Gastroesophageal sphincter (tissue), 4 donors: ENCODE measurements at places on chromosomes 2 and 18. TPM values are rescaled to one million over a fixed set of nuclear protein-coding genes. Genes with fewer than 3 reads are reported as not detected.

- no peak for ATAC-seq
Observed at GRCh38 chr18:36386150-36386920, 88.8 kb downstream of the FHOD3 start.

CCDC74A gene
- total RNA-seq: 4.4 TPM

- ATAC-seq: no peak
Observed at GRCh38 chr2:234029150-234029733, 21.3 kb upstream of the SPP2 start.

DNA sequence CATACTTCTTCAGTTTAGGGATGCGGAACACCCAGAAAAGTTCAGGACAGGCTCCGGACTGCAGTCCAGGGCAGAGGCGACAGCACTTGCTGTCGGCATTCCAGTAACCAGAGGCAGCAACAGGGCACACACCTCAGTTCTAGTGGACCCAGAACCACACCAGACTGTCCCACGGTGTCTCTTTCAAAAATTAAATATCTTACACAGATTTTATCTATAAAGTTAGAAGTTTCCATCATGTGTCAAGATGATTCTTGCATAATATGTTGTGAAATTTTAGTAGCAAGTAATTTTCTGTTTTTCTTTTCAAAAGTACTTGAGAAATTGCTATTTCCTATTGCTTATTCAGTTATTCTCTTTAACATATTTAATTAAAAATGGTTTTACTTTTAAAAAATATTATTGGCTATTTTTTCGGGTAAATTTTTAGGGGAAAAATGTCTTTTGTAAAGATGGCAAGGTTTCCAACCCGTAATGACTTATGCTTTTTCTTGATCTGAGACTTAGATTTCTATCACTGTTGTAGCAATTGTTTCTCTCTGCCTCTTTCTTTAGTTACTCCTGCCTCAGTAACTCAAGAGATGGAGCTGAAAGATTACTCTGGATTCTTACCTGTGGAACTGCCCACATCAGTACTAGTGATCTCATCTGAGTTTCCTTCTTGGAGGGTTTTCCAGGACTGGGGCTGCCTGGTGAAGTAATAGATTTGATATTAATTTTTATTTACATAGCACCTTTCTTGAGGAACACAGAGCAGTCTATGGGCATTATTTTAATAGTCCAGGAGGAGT is 182.7 kb downstream of the LTBP1 start:
- no peak for ATAC-seq

GRCh38 chr2:96176661-96177060 is 31.4 kb upstream of the DUSP2 start:
- ATAC-seq: no peak

GNLY gene
- not detected for total RNA-seq

- peak; percentile 41 for ATAC-seq
Observed at GRCh38 chr2:85273738-85274731, 53.8 kb downstream of the TGOLN2 start.

DNA sequence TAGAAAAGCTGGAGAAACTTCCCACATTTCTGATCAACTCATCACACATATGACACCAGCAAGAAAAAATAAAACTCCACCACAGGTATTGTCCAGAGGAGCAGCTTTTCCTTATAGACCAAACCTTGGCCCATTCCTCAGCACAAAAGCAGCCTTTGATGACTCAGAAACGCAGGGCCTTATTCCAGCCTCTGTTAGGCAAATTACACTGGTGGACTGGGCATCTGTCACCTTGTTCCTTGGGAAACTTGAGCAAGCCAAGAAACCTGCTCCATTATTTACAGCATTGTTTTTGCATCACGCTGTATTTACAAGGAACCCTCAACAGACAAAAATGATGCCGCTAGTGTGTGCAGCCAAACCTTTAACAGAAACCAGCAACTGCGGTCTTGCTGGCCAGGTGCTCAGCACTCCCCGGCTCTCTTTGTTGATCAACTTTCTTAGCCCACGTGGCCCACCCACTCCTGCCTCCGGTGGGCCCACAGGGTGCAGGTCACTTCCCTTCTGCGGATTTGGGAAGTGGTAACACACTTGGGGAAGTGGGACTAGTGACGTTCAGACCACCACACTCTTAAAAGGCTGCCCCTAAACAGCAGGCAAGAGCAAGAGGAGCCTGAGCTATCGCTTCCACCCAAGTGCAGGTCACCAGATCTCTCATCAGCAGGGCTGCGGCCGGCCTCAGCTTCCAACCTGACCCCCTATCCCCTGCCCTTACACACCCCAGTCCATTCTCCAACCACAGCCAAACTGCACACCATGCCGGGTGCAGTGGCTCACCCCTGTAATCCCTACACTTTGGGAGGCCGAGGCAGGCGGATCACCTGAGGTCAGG is 1.5 kb downstream of the AP1S3 start:
- ATAC-seq: no peak

FTCDNL1 gene
- total RNA-seq: 0.69 TPM

REG1B gene
- total RNA-seq: not detected

GRCh38 chr2:60661073-60661738 is 94.9 kb upstream of the PAPOLG start:
- no peak for ATAC-seq

DNA sequence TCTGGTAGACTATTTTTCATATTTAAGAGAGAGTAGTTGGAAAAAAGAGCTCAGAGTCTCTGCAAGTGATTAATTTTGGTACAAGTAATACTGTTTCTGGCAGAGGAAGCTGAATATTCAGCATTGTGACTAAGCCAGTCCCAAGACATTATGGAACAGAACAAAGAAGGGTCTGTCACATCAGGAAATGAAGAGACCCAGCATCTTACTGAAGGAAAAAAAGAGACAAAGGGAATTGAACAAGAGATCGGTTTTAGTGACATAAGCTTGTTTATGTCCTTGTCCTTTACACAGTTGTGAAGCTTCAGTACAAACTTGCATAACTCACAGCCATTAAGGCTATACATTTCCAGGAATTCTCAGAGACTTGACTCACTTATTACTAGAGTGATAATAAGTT is 568.5 kb upstream of the SLC8A1 start:
- ATAC-seq: no peak

YIPF4 gene
- total RNA-seq: 21.3 TPM

- ATAC-seq: no peak
Observed at GRCh38 chr2:31558401-31559295, 22.1 kb downstream of the SRD5A2 start.

ZNF24 gene
- total RNA-seq: 45.3 TPM

- ATAC-seq: no peak
Observed at GRCh38 chr2:71468279-71469015, 15.1 kb downstream of the DYSF start.

DNA sequence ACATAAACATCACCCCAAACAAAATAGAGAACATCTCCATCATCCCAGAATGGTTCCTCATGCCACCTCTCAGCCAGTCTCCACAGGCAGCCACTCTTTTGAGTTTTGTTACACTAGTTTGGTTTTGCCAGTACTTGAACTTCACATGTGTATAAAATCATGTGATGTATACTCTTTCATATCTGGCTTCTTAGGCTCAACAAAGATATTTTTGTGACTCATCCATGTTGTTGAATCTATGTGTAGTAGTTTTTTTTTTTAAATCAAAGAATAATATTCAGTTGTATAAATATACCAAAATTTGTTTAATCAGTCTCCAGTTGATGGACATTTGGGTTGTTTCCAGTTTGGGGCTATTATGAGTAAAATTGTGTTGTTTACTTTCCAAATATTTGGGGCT is 75.9 kb downstream of the PMS1 start:
- no peak for ATAC-seq
